Activated CD4-positive, alpha-beta T cell treated with anti-CD3 and anti-CD28 coated beads, Interleukin-2, amount 50 U/mL, for 24 hours (primary cell): ENCODE measurements at places on chromosomes 7 and 10.

- no peak for DNase-seq
Measured at GRCh38 chr7:104855861-104856260, 158.1 kb upstream of the KMT2E start.

DNA sequence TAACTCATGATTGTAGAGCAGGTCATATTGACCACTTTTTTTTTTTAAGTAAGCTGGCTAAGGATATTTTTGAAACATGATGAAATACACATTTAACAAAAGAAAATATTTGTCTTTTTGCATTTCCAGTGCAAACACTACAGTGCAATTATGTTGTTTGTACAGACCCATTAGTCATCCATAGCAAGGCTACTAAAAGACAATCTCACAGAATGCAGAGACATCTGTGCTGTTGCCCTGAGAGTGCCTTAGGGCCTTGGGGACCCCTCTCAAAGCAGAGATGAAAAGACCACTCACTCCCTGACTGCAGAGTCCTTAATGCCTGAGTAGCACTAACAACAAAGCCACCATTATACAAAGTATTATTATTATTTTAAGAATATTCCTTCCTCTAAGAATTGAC lies 104.5 kb downstream of the NRCAM start:
- no peak for DNase-seq

GRCh38 chr10:124173298-124173900 lies 80.0 kb upstream of the CHST15 start:
- DNase-seq, result no peak

DNA sequence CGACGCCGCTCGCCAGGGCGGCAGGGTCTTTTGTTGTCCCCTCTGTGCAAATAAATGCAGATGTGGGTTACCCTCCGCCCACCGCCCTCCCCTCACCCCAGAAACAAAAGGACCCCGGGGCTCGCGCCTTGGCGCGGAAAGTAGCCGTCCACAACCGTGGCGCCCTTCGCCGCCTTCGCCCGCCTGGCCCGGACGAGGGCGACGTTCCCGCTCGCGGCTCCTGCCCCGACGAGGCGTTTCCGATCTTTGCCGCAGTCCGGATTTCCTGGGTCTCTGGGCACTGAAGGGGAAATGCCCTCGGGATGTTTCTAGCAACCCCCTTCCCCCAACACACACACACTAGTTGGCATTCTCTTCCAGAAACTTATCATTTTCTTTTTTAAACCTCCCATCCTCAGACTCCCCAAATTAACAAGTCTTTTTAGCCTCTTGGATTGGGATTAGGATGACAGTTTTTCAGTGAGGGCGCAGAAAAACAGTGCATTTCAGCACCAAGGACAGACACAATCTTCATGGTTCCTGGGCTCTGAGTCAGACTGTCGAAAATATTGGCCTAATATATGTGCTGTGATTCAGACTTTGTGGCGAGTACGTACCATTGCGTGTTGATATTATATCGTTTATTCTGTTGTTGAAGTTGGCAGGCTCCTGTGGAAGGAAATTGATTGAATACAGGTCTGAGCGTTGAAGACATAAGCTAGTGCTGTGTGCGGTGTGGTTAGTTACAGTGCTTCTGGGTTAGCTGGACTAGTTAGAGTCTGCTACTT lies 771 bp downstream of the PHYHIPL start:
- DNase-seq, result no peak

GRCh38 chr7:11327633-11328032 lies 354.0 kb downstream of the PHF14 start:
- DNase-seq, result no peak

- DNase-seq, result peak; percentile 3
Measured at GRCh38 chr10:93701866-93702209, 554 bp downstream of the FRA10AC1 start.

DNA sequence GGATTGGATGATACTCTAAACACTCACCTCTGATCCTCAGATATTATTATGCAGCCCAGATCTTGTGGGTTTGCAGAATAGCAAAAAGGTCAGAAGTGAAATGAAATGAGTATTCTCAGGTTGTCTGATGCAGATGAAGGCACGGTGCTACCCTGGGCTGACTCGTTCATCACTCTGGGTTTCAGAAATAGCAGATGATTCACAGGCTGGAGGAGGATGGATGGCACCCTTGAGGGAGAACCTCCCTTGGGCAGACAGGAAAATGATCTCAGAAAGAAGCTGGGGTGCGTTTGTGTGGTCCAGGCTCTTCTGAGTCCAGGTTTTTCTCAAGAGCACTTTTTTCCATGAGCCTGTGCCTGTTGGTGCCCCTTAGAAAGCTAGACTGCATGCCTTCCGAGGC lies 515.8 kb upstream of the MKI67 start:
- DNase-seq, result no peak

DNA sequence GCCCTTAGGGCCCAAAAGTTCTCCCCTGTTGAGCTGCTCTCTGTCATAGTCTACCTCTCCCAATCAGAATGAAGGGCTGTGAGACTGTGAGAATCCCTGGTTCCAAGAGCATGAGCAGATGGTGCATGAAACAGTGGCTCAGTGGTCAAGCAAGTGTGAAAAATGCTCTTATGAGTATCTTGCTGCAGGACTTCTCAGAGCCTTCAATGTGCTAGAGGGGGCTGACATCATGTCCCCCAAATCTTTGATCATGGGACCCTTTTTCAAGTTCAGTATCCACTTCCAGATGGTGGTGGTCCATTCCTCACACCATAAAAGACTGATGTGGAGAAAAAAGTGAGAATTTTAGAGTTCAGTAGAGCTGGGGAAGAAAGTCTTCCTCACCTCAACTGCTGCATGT lies 265.3 kb upstream of the HABP2 start:
- no peak for DNase-seq

- no peak for DNase-seq
Measured at GRCh38 chr10:119535305-119535704, 7.2 kb downstream of the RGS10 start.

GRCh38 chr7:39592586-39592985 lies 26.4 kb downstream of the YAE1 start:
- DNase-seq, result no peak

GRCh38 chr7:139725077-139725476 lies 52.7 kb downstream of the HIPK2 start:
- DNase-seq, result no peak

DNA sequence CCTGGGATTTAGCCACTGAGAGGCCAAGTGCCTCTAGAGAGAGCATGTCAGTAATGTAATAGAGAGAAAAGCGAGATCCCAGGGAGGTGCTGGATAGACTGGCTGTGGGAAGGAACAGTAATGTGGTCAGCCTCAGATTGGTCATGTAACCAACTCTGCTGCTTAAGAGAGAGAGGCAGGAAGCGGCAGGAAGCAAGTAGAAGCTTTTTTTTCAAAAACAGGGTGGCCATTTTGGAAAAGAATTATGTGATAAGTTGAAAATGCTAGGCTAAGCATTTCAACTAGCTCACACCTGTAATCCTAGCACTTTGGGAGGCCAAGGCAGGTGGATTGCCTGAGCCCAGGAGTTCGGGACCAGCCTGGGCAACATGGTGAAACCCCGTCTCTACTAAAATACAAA lies 3.7 kb upstream of the PCOLCE start:
- no peak for DNase-seq

DNA sequence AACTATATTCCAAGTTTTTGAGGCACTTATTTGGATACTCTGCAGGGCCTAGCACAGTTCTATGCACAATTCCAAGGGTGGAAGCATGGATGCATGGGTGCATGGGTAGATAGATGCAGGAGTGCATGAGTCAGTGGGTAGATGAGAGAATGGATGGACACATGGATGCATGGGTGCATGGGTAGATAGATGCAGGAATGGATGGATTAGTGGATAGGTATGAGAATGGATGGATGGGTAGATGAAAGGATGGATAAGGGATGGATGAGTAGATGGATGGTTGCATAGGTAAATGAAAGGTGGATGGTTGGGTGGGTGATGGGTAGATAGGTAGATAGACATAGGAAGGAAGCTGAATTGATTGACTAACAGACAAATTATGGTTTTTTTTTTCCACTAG lies 15.6 kb downstream of the PNLIPRP2 start:
- DNase-seq, result no peak

DNA sequence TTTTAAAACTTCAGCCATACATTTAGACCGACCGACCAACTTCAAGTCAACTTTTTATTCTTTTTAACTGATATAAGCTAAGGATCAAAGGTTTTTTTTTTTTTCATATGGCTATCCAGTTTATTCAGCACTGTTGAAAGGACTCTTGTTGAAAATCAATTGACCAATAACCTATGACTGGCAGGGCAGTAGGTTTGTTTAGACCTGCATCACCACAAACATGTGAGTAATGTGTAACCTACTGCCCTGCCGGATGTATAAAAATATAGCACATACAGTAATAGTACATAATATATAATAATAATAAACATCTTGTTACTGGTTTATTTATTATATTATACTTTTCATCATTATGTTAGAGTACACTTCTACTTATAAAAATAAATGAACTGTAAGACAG lies 434.6 kb upstream of the SEMA3A start:
- DNase-seq, result no peak

DNA sequence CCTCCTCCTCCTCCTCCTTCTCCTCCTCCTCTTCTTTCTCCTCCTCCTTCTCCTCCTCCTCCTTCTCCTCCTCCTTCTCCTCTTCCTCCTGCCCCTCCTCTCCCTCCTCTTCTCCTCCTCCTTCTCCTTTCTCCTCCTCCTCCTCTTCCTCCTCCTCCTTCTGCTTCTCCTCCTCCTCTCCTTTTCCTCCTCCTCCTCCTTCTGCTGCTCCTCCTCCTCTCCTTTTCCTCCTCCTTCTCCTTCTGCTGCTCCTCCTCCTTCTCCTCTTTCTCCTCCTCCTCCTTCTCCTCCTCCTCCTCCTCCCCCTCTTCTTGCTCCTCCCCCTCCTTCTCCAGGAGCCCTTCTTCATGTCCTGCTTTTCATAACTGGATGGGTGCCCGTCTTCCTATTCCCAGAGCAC lies 12.2 kb downstream of the PLXNA4 start:
- no peak for DNase-seq

DNA sequence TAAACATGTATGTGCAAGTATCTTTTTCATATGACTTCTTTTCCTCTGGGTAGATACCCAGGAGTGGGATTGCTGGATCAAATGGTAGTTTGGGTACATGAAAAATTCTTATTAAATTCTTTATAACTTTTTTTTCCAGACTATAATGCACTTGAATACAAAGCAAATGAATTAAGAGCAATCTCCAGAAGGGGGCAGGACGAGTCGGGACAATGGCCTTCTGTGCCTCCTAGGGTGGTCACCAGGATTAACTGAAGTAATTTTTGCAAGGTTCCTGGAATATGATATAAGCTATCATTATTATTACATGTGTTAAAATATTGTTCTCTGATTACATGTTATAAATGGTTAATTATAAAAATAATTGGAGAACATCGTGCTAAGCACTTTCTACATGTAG lies 127.2 kb downstream of the PPP1R17 start:
- no peak for DNase-seq

DNA sequence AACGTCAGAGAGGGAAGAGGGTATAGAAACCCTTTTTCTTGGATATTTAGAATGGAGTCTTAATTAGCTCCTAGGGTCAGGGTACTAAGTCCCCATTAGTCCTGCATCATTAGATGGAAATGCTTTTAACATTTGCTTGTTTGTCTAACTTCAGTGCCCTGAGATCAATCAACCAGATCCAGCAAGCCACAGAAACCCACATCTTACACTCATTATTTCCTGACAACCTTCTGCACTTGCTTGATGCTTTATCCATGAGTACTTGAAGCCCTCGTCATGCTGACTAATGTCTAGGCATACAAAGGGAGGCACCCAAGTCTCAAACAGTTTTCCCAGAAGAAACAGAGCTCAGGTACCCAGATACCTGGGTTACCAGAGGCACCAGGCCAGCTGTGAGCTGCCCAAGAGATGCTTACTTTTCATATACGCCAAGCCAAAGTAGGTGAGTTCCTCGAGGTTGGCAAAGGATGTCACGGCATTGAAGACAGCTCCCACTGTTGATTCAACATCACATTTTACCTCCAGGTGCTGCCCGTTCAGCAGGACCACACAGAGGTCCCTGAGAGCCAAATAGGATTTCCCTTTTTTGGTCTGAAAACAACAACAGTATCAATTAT lies 42.7 kb downstream of the FRMPD2 start:
- DNase-seq, result no peak

- DNase-seq, result no peak
Measured at GRCh38 chr10:124282326-124282725, 136.4 kb downstream of the OAT start.

GRCh38 chr7:22730066-22730710 lies 3.2 kb downstream of the IL6 start:
- DNase-seq, result no peak

- no peak for DNase-seq
Measured at GRCh38 chr7:88321694-88322093, 15.0 kb upstream of the STEAP4 start.

- DNase-seq, result no peak
Measured at GRCh38 chr10:53315709-53316108, 543.1 kb upstream of the MBL2 start.

DNA sequence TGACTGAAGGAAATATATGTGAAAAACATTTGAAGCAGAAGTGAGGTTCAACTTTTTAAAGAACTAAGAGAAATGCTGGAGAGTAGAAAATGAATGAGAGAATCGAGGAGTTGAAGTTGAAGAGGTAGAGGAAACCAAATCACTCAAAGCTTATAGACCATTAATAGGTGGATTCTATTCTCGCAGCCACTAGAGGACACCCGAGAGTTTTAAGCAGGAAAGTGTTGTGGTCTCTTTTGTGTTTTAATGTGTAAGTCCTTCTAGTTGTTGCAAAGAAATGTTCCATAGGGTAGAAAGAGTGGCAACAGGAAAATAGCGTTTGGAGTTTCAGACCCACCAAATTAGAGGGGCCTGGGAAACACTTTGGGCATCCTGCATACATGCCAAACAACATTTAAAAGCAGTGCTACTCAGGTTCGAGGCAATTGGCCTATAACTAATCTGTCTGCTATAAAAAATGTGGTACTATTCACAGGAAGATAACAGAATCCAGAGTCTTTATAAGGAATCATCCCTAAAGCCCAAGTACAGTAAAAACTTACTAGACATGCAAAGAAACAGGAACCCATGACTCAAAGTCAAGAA lies 75.3 kb upstream of the TAS2R16 start:
- DNase-seq, result no peak

DNA sequence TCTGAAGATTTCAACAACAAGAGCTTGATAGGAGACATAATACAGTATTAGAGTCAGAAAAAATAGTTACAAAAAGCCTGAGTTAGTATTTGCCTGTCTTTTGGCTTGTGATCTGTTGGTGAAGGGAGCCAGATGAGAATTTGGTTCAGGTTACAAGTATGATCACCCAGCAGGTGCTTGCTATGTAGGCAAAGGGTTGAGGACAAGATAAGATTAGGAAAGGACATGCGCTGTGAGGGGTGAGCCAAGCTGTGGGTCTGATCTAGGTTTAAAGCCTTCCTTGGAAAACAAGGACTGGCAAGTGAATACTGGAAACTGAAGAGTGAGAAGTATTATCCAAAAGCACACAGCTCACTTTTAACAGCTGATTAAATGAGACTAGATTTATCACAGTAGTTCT lies 28.7 kb upstream of the CD36 start:
- DNase-seq, result no peak

DNA sequence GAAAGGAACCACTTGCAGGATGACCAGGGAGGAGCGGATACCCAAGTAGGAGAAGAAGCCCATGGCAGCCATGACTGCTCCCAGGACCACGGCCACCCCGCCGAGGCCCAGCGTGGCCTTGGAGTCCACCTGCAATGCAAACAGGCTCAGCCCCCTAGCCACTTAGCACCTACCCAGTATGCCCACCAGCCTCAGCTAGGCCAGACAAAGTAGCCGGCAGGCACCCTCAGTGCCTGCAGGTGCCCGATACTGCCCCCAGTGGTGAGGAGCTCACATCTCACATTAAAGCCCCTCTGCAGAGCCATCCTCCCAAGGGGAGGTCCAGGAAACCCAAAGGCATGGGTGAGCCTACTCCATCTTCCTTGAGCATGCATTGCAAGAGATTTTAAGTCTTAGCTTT lies 6.6 kb downstream of the NPC1L1 start:
- DNase-seq, result peak; percentile 23
